ENCODE measurements at places on chromosomes 3 and 15. TPM values are rescaled to one million over a fixed set of nuclear protein-coding genes. Genes with fewer than 3 reads are reported as not detected.

Gene TUSC7
- not detected for total RNA-seq

DNA sequence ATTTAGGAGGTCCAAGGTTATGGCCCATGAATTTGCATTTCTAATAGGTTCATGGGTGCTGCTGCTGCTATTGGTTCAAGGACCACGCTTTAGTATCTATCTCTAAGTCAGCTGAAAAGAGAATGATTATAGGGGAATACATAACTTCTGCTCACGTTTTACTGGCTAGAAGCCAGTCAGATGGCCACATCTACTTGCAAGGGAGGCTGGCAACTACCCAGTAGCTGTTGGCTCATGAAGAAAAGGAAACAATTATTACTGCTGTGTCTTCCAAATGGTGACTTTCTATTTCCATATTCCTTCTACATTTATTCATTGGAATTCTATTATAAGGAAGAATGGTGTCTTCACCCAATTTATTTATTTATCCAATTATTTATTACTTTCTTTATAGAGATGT, 54.2 kb downstream of the SLC25A36 start:
- H3K4me1 ChIP-seq = no peaks in the 10 kb centered on the region
- no peaks in the 10 kb centered on the region for H3K27me3 ChIP-seq
- DNase-seq = no peak
- H3K4me3 ChIP-seq = no peak overlapping the region
- H3K36me3 ChIP-seq = no peaks in the 10 kb centered on the region

DNA sequence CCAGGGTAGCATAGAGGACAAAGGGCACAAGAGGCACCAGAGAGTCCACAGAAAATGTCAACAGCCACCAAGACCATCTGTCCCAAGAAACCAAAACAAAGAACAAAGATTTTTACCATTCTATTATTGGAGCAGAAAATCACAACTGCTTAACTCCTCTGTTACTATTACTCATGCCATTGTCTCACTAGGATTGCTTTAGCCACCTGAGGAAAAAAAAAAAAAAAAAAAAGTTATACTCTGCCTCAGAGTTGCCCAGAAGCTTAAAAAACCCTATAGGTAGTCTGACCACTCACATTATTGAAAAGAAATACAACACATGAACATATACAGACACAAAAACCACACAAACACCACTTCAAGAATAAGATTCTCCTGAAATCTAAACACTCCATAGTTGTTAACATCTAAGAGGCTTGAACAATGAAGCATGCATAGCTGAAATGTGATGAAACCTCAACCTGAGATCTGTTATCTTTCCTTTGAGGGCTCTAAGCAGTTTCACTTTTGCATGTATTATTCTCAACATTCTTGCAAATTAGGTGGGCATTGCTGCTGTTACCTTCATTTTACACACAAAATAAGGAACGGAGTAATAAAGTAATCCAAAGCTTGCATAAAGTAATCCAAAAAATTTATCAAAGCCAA, 85.4 kb downstream of the IGSF11 start:
- H3K27me3 ChIP-seq = no peaks in the 10 kb centered on the region
- H3K4me1 ChIP-seq = no peaks in the 10 kb centered on the region
- H3K4me3 ChIP-seq = no peak overlapping the region
- H3K27ac ChIP-seq = no peak overlapping the region
- H3K36me3 ChIP-seq = no peaks in the 10 kb centered on the region

DNA sequence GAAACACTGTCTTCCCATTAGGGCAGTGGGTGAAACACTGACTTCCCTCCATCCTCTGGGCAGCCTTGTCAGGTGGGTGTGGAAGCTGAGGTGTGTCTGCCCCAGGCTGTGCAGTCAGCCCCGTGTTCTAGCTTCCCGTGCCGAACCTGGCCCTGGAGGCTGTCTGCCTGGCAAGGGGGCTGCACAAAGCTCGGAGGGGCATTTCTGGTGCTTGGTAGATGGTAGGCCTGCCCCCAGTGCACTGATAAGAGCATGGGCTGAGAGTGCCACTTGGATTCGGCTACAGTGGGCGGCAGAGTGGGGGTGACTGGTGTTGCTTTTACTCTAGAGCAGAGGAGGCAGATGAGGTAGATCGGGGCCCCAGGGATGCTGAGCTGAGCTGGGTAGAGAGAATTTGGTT, 21.3 kb downstream of the IGF1R start:
- H3K36me3 ChIP-seq = no peaks in the 10 kb centered on the region
- H3K4me1 ChIP-seq = peaks cover 46% of the 10 kb centered on the region
- H3K27me3 ChIP-seq = no peaks in the 10 kb centered on the region
- no peak overlapping the region for H3K4me3 ChIP-seq
- no peak overlapping the region for H3K27ac ChIP-seq
- no peak for DNase-seq

DNA sequence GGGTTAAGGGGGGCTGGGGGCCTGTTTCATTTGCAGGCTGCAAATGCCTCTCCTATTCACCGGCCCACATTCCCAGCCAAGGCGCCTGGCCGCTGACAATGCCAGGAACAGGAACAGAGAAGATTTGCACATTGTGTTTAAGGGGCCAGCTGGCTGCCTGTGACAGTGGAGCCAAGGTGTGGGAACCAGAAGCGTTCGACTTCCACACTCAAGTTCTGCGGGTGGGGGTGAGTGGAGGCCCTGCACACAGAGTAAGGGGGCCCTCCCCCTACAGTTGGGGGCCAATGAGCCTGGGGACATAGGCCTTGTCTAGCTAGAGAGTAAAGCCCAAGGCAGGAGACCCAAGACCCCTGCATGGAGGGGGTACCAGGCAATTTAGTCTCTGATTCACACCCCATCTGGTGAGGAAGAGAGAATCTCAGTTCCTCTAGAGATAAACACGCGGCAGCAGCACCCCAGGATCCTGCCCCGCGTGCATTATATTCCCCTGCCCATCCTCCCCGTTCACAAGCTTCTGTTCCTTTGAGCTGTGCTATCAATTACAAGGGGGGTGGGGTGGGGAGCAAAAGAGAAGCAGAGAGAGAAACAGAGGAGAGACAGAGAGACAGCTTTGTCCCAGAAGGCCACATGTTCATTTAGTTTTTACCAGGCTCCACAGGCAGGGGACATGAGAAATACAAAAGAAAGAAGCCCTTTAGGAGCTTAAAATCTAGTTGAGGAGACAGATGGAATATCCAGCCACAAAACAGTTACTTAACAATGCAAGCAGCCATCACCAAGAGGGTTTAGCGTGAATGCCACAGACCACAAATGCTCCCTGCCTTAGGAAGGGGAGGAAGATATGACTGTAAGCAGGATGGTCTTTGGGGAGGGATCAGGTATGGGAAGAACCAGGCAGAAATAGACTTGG, 9.2 kb downstream of the IGDCC3 start:
- H3K27ac ChIP-seq = no peak overlapping the region
- no peak overlapping the region for H3K4me3 ChIP-seq
- H3K36me3 ChIP-seq = no peaks in the 10 kb centered on the region
- no peak for DNase-seq

Gene CFAP161
- total RNA-seq = 5.2 TPM

Data from lung (tissue), 17 donors.